Small intestine (tissue), 16 donors: ENCODE measurements at places on chromosomes 13 and 19. TPM values are rescaled to one million over a fixed set of nuclear protein-coding genes. Genes with fewer than 3 reads are reported as not detected.

Gene CPB2
- polyA plus RNA-seq, result not detected

- DNase-seq, result peak; percentile 88
These were observed 12.3 kb downstream of the HRC start for GRCh38 chr19:49142866-49143335.

GRCh38 chr19:4971424-4971793 lies 2.5 kb downstream of the KDM4B start:
- DNase-seq, result peak; percentile 62

GRCh38 chr19:1523412-1524286 lies at the start of gene PLK5:
Gene PLK5 (plus strand): TSS chr19:1524077. CDS start chr19:1526997, 2,920 bp downstream.
- no peak for DNase-seq

- DNase-seq, result peak; percentile 81
These were observed 23.5 kb downstream of the POU2F2 start for GRCh38 chr19:42108527-42109389.

DNA sequence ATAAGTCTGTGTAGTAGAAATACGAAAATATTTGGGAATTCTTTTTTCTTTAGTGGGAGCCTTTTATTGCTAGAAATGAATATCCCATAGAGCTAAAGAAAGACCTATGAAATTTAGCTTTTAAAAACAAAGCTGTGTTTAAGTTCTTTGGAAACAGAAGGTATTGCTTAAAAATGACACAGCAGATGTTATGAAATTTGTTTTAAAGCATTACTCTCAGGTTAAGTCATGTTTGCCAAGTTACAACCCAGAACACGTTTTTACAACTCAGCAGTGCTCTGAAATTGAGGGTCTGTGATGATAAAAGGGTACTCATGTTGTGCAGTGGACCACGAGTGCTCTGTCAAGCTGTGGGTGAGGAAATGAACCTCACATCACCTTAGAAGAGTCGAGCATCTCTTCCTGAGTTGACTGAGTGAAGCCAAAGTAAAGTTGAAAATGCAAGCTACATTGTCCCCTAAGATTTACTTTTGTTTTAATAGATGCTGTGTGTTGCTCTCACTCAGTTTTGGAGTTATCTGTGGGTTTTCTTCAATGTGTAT lies 161.1 kb downstream of the SHISA2 start:
- DNase-seq, result no peak

DNA sequence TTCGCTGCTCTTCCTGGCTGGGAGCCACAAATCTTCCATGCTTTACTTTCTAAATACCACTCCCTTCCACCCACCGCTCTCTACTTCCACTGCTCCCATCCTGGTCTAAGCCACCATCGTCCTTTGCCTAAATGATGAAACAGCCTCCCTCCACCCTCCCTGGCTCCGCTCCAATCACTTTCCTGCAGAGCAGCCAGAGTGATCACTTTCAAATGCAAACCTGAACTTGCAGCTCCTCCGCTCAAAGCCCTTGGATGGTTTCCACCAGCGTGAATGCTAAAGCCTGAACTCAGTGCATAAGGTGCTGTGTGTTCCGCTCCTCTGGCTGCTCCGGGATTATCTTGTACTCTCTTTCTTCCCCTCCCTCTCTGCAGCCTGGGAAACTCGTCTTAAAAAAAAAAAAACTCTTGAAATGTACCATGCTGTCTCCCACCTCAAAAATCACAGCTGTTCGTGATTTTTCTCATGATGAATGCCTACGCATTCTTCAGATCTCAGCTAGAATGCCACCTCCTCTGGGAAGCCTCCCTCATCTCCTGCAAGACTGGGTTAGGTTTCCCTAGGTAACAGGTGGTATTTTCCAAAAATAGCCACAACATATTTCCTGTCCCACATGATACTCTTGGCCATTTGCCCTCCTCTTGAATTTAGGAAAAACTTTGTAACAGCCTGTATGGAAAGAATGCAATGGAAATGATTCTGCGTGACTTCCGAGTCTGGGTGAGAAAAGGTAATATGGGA lies 3.7 kb upstream of the SIN3B start:
- DNase-seq, result peak; percentile 20

Gene MIR17HG
- polyA plus RNA-seq, result 1.4 TPM

Gene SEMA6B
- polyA plus RNA-seq, result 1.1 TPM

DNA sequence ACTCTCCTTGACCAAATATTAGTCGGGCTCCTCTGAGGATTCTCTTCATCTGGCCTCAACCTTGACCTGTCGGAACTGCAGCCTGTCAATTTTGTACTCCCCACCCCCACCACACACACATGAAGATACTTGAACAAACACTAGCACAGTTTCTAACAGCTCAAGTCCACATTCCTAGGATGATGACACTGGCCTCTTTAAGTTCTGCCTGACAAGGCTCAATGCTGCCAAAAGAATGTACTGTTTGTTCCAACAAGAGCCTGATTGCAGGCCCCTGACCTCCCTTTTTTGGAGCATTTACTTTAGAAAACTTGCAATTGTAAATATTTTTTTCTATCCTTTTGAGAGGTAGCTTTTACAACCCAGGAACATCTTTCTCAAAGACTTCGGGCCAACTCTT lies 169.2 kb upstream of the IRS2 start:
- no peak for DNase-seq

- no peak for DNase-seq
These were observed 948.4 kb downstream of the UQCRFS1 start for GRCh38 chr19:28264556-28264955.

- no peak for DNase-seq
These were observed 103.0 kb downstream of the KL start for GRCh38 chr13:33119022-33119781.

- DNase-seq, result no peak
These were observed 110.5 kb upstream of the SLITRK1 start for GRCh38 chr13:83992566-83993358.

DNA sequence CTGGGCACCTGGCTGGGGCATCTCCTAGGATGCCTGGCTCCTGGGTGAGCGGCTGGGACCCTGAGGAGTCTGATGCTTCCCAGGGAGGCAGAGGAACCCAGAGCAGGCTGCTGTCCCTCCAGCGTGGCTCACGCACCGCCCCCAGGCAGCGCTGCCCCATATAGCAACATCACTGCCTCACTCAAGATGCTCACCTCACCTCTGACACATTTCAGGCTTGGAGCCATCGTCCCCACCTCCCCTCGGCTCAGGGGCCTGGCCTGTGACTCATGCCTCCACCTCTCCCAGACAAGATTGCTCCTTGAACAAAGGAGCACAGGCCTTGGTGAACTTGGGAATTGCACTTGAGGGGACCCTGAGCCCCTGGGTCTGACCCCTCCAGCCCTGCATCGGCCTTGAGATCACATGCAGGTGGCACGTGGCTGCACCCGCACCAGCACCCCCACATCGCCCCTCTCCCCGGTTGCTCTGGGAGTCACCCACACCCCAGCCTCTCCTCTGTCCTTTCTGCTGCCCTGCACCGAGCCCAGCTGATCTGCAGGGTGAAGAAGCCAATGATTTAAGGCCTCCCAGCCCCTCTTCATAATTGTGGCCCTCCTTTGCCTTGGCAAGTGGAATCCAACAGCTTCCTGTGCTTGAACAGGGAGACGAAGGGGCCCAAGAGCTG lies 11.2 kb downstream of the CEBPA start:
- peak; percentile 90 for DNase-seq

DNA sequence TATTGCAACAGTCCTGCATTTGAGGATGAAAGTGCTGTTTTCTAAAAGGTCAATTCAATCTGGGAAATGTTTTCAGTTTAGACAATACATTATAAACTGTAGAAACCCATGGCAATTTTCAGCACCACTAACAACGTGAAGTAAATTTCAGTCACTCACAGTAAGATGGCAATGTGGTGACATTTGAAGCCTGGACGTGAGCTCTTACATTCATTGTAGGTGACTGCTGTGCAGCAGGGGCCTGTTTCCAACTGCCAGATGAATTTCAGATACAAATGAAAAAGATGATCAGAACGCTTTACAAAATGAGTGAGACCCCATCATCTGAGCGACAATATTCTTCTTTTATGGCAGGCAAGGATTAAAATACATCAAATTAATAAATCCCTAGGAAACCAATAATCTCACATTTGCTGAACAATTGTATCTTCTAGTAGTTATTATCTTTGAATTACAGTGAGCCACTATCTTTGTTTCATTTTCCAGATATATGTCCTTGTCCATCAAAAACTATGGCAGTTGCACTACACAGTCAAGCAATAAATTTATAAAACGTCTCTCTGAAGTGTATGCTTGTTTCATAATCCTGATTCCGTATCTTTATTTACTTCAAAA lies 1816.8 kb downstream of the OLFM4 start:
- DNase-seq, result no peak

- no peak for DNase-seq
These were observed 450.8 kb downstream of the DCT start for GRCh38 chr13:94028650-94029049.

DNA sequence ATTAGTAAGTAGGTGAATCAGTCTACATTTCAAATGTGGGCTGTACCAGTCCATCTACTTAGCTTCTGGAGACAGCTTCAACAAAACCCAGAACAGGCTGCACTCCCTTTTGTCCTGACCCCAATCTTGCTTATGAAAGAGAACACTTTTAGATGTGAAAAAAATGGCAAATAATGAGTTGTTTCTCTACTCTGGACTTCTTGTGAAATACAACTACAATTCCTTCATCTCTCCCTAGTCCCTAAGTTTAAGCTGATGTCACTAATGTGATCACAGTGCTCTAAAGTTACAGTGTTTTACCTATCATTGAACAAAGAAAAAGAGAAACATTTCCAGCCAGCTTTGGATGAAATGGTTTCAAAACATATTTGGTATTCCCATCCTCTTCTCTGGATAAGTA lies 183.9 kb downstream of the LHFPL6 start:
- DNase-seq, result no peak

GRCh38 chr13:96687191-96687590 lies 307.1 kb downstream of the OXGR1 start:
- DNase-seq, result no peak

- no peak for DNase-seq
These were observed 109.3 kb upstream of the IPO5 start for GRCh38 chr13:97844151-97844550.

Gene NLRP5
- not detected for polyA plus RNA-seq

DNA sequence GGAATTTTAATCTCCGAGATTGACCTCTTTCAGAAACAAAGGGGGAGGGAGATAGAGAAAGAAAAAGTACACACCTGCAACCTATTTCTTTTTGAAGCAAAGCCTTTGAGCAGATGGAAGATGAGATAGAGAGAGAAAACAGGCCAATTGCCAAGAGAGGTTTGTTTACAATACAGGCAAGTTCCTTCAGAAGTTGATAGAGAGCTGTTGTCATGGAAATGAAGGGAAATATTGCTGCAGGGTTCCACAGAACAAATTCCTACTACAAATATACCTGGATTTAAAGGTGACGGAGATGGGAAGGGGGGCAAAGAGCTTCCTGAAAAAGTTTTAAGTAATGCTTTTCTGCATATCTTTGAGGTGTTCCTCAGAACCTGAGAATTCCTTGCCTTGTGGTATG lies 388.4 kb downstream of the NDFIP2 start:
- DNase-seq, result peak; percentile 66

GRCh38 chr19:39146686-39147450 lies 21.3 kb downstream of the PAK4 start:
- DNase-seq, result no peak

DNA sequence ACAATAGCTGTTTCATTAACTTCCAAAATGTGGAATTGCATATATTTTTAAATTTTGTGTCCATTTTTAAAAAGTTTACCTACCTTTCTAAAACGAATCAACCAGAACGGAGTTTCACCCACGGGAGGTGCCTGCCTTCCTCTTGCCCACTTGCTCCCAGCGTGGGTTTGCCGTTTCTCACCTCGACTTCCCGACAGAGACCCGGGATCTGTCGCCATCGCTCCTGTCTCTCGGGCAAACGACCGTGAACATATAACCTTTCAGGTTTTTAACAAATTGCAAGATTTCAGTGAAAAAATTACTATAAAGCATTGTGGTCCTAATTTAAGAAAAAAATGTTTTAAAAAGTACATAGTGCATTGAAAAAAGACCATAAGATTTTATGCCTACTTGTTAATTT lies 4.2 kb downstream of the TMEM255B start:
- DNase-seq, result no peak

Gene MPND
- polyA plus RNA-seq, result 27.0 TPM

DNA sequence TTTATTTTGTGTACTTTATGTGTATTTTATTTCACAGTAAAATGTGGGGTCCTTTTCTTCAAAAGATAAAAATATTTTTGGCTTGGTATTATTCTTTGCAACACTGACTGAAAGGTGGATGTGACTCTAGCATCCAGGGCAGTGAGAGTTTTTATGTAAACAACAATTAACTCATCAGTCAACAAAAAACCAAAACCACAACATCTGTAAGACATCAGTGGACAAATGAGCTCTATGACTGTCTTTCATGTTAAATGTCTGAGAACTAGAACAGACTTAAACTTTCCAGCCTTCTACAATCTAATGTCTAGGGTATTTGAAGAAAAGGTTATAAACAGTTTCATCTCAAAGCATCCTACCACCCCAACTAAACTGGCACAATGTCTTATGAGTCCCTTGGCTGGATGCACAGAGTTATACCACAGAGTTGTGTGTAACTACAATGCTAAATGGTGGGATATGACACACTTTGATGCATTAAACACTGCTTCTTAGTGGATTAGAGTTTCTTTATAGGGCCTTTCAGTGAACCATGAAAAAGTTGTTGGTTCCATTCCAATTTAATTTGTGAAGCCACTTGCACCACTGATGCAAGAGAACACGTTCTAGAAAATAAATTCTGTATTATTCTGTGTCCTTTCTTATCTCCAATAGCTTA lies 544.2 kb upstream of the KLF12 start:
- no peak for DNase-seq

Gene CLDND2
- 4.1 TPM for polyA plus RNA-seq

- no peak for DNase-seq
These were observed 317.4 kb downstream of the NALCN start for GRCh38 chr13:101098873-101099272.

Gene C19orf73
- 7.6 TPM for polyA plus RNA-seq

DNA sequence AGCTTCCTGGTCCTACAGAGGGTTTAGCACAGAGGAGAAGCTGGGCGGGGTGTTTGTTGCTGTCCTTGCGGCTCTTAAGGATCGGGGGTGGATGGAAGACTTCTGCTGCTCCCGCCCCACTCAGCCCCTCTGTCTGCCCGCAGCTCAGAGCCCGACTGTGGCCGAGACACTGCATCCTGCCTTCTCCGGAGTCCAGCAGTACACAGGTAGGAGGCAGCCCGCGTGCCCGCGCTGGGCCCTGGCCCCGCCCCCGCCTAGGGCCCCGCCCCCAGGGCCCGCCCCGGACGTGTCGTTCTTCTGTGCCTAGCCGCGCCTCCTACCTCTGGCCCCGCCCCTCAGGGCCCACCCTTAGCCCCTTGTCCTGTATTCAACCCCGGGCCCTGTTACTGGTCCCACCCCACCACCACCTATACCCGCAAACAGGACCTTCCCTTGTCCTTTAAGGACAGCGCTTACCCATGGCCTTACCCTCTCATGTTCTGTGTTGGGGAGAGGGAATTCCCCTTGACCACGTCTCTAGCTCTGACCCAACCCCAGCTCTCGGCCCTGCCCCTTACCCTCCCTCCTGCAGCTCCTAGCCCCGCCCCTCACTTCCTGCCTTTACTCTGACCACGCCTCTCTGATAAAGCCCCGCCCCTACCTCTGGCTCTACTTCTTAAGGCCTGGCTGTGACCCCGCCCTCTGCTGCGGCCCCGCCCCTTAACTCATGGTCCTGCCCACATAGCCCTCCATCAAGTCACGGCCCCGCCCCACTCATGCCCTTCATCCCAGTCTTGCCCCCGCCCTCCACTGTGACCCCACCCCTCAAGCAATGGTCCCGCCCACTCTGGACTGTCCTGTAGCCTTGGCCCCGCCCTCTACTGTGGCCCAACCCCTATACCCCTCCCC lies 60.5 kb downstream of the CELF5 start:
- peak; percentile 76 for DNase-seq

GRCh38 chr13:28463481-28463880 lies 31.4 kb downstream of the FLT1 start:
- DNase-seq, result peak; percentile 31

Gene NCAN
- 0.27 TPM for polyA plus RNA-seq

GRCh38 chr19:18399008-18399407 lies 1.6 kb upstream of the LRRC25 start:
- peak; percentile 79 for DNase-seq

Gene C19orf85
- polyA plus RNA-seq, result not detected
